ENCODE measurements at places on chromosomes 4 and X. TPM values are rescaled to one million over a fixed set of nuclear protein-coding genes. Genes with fewer than 3 reads are reported as not detected.

The SMIM20 gene
- 38.2 TPM for total RNA-seq

The CFI gene
- total RNA-seq = 11.6 TPM

The FAM9C gene
- 1.2 TPM for total RNA-seq

The MAPK10 gene
- 3.2 TPM for total RNA-seq

The AKAP17A gene
- total RNA-seq = 16.8 TPM

The TCEAL6 gene
- total RNA-seq = not detected

The UGT2B28 gene
- not detected for total RNA-seq

The HOPX gene
- total RNA-seq = 64.8 TPM

The IL1RAPL1 gene
- 4.7 TPM for total RNA-seq

The ZNF711 gene
- total RNA-seq = 0.62 TPM

The SRD5A3 gene
- 8.7 TPM for total RNA-seq

The LEF1 gene
- total RNA-seq = 0.47 TPM

The FRMPD3 gene
- not detected for total RNA-seq

The KLB gene
- total RNA-seq = 0.12 TPM

The GLRB gene
- 11.2 TPM for total RNA-seq

The TEX11 gene
- total RNA-seq = not detected

The ARL9 gene
- not detected for total RNA-seq

The USP17L5 gene
- total RNA-seq = not detected

The FAT4 gene
- total RNA-seq = 6.1 TPM

The PNMA6F gene
- not detected for total RNA-seq

The PGAM4 gene
- total RNA-seq = not detected

The GPC3 gene
- 4.2 TPM for total RNA-seq

The SCOC gene
- 76.9 TPM for total RNA-seq

The P2RY10 gene
- 0.20 TPM for total RNA-seq

The TSPAN7 gene
- total RNA-seq = 20.0 TPM

The PPBP gene
- total RNA-seq = 0.74 TPM

The NXF3 gene
- 0.20 TPM for total RNA-seq

The ADGRA3 gene
- total RNA-seq = 37.3 TPM

The USP17L30 gene
- not detected for total RNA-seq

The ADGRL3 gene
- 5.1 TPM for total RNA-seq

The DNASE1L1 gene
- total RNA-seq = 58.7 TPM

The PPP2R2C gene
- total RNA-seq = 8.6 TPM

The DCAF8L1 gene
- not detected for total RNA-seq

The CT55 gene
- not detected for total RNA-seq

The ADGRG4 gene
- total RNA-seq = not detected

The RGN gene
- total RNA-seq = 18.7 TPM

The STPG2 gene
- 0.15 TPM for total RNA-seq

The ADH7 gene
- not detected for total RNA-seq

The ARHGAP24 gene
- 13.3 TPM for total RNA-seq

The AFP gene
- not detected for total RNA-seq

The SHROOM3 gene
- total RNA-seq = 14.2 TPM

The CCNI gene
- total RNA-seq = 294 TPM

The MAGEA12 gene
- not detected for total RNA-seq

The CPLX1 gene
- total RNA-seq = 4.4 TPM

The CFAP47 gene
- total RNA-seq = not detected

The COX7B2 gene
- not detected for total RNA-seq

The UGT2A3 gene
- total RNA-seq = not detected

The PTTG2 gene
- 1.0 TPM for total RNA-seq

The BCAP31 gene
- total RNA-seq = 91.6 TPM

The HEPH gene
- total RNA-seq = 11.8 TPM

The ADAMTS3 gene
- total RNA-seq = 0.42 TPM
